ENCODE measurements at places on chromosomes 3 and 15.

GRCh38 chr15:98909968-98910885 is 97.4 kb downstream of the PGPEP1L start:
- no peak for DNase-seq

- DNase-seq, result no peak
Observed at GRCh38 chr3:12833222-12834161, 7.9 kb downstream of the RPL32 start.

GRCh38 chr3:72997421-72997961 is 880 bp downstream of the PPP4R2 start:
- peak; percentile 30 for DNase-seq

GRCh38 chr3:50350213-50350526 is 405 bp downstream of the NPRL2 start:
- no peak for DNase-seq

Measured in T-helper 2 cell treated with Interferon-gamma antibody and Interleukin-4, amounts not matched to agents 5 μg/mL and 100 μg/mL, for 36 hours (primary cell).